SIG-M5 (cell line): ENCODE measurements at places on chromosomes 6 and 20.

DNA sequence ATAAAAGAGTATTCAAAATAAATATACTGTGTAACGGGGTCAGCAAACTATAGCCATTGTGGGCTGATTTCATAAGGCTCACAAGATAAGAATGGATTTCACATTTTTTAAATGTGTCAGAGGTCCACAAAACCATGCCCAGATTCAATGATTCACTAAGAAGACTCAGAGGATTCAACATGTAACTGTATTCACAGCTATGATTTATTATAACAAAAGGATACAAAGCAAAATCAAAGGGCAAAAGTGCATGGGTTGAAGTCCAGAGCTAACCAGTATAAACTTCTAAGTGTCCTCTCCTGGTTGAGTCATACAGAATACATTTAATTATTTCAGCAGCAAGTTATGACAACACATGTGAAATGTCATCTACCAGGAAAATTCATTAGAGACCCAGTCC is 49.2 kb downstream of the TBC1D32 start:
- no peak for DNase-seq

DNA sequence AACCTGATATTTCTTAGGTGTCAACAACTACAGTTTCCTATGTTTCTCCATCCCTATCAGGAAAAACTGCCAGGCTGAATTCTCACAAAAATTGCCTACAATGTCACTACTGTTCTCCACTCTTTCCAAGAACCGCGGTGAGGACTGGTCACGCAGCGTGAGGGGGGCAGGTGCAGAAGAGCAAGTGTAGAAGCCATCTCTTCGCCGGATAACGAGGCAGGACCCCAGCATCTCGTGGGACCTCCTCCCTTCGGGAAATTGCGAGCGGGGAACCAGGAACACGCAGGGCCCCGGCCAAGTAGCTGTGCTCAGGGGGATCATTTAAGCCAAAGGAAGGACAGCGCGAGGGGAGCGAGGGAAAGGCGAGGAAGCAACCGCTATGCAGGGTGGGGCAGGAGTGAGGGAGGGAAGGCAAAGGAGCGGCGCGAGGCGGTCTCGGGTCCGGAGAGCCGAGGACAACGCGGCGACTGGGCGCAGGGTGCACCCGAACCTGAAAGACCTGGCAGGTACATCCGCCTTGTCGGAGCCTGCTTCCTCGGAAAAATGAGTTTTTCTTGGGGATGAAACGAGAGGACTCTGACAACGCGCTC is 559 bp downstream of the APMAP start:
- DNase-seq, result no peak

- no peak for DNase-seq
Observed at GRCh38 chr6:110042670-110043296, 64.7 kb downstream of the GPR6 start.

DNA sequence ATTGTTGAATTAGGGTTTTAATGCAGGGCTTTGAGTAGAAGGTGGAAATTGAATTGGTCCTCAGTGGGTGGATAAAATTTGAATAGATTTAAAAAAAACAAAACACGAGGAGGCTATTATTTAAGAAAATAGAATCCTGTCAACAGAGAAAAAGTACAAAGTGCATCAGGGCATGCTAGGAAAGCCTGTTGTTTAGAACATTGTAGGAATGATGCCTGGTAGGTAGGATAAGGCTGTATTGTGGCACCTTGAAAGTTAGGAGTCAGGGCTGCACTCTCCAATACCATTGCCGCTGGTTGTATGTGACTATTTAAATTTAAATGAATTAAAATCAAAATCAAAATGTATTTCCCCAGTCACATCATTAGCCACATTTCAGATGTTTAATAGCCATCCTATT is 363.9 kb downstream of the UTRN start:
- DNase-seq, result no peak

- no peak for DNase-seq
Observed at GRCh38 chr20:43658069-43658722, 8.7 kb upstream of the MYBL2 start.

DNA sequence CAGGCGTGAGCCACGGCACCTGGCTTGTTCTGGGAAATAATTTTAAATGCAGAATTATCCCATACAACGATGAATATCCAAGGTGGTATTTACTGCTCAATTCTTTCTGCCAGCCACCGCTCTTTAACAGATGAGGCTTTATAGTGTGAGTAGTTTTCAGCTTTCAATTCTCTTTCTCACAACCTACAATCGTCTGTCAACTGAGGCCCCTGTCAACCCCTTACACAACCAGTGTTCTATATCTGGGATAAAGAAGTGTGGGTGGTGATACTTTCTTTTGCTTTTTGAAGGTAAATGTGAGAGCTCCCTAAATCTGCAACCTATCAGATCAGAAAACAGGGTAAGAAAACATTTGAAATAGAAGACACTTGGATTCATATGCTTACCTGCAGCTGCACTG is 22.5 kb downstream of the STAU1 start:
- no peak for DNase-seq

GRCh38 chr20:46627234-46627633 is 24.0 kb downstream of the SLC13A3 start:
- DNase-seq, result no peak

- no peak for DNase-seq
Observed at GRCh38 chr6:56046576-56046975, 171.2 kb upstream of the BMP5 start.

GRCh38 chr20:62137478-62138203 is 5.6 kb downstream of the PSMA7 start:
- no peak for DNase-seq

DNA sequence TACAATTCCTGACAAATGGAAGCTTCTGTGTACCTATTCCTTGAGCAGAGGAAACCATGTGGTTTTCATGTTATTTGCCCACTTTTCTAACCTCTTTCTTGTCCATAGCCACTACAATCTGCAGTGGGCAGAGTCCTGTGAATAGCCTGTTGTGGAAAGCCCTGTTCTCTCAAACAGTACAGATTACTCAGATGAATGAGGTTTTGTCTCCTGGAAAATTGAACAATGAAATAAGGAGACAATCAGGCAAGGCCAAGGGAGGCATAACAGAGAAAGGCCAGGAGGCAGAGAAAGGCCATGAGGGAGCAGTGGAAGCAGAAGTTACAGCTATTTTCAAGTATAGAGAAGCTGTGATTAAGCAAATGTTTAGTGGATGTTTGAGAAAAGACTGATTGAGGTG is 189.3 kb downstream of the GRIK2 start:
- no peak for DNase-seq

DNA sequence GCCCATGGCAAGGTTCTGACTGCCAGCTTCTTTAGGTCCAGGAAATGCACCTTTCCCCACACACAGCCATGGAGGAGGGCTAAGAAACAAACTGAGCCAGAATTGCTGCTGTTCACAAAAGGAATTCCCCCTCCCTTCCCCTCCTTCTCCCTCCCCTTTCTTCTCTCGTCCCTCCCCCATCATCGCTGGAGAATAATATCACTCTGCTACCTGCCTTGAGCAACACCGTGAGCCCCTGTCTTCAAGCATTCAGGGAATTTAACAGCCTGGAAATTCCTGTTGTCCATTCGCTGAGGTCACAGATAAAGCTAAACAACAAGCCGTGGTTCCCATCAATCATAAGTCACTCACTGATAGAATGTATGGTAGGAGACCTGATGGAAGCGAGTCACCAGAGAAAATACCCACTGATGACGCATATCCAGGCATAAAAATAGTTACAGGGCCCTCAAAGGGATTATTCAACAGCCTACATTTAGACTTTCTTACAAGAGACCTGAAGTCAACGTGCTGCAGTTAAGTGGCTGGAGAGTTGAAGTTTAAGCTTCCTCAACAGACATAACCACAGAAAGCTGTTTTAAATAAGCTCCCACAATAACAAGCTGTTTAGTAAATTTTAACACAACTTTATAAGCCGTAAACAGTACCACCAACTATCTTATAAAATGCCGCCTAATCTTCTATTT is 59.7 kb downstream of the HIVEP2 start:
- no peak for DNase-seq

- no peak for DNase-seq
Observed at GRCh38 chr20:53296451-53297153, 297.0 kb downstream of the ZNF217 start.

DNA sequence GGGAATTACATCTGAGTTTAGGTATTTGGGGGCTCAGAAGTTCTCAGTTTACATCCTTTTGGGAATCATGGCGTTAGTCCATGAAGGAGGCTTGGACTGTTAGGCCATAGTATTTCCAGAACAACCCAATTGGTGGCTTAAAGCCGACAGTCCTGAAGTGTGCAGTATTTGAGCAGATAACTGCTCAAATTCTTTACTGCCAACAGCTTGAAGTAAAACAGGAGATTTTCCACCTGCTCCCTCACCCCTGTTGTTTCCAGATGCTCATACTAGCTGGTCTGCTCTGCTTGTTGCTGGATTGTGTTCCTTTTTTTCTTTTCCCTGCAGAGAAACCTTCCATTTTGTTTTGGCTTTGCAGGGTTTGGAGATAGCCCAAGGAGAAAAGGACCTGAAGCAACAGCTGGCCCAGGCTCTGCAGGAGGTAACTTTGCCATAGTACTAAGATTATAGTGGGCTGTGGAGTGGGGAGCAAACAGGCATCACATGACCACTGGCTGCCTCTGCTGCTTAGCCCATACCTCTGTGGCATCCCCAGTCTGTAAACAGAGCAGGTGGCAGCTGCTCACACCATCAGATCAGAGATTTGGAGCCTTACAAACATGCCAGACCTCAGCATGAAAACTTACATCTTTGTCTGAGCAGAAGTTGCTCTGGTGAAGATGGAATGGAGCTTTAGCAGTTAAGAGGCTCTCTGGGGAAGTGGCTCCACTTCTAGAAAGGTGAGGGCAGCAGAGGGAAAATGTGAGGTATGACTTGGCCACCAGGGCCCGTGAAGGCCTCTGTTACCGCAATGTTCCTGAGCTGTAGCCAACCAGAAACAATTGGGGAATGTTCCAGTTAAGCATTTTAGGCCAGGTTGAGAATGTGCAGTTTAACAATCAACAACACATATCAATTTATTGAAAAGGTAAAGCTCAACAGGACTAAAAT is 17.6 kb downstream of the RNF8 start:
- DNase-seq, result no peak

DNA sequence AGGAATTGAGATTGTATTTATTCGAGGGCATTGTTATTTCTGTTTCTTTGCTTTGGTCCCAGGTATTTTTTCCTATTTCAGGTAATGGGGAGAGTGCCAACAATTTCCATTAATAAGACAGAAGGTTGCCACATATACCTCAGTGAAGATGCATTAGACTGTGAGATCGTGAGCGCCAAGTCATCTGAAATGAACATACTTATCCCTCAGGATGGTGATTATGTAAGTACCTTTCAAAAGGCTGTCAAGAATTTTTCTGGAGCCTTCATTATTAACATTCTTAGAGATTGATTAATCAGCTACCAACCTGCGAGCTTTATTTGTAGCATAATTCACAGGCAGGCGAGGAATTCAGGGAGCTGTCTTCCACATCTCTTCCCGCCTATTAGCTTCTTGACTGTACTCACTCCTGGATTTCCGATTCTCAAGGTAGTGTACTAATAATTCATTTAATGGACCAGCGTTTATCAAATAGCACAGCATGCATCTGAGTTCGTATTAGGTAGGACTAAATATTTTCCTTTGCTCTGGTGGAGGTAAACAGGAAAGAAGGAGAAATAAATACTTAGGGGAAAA is 48.6 kb upstream of the FAM8A1 start:
- no peak for DNase-seq

DNA sequence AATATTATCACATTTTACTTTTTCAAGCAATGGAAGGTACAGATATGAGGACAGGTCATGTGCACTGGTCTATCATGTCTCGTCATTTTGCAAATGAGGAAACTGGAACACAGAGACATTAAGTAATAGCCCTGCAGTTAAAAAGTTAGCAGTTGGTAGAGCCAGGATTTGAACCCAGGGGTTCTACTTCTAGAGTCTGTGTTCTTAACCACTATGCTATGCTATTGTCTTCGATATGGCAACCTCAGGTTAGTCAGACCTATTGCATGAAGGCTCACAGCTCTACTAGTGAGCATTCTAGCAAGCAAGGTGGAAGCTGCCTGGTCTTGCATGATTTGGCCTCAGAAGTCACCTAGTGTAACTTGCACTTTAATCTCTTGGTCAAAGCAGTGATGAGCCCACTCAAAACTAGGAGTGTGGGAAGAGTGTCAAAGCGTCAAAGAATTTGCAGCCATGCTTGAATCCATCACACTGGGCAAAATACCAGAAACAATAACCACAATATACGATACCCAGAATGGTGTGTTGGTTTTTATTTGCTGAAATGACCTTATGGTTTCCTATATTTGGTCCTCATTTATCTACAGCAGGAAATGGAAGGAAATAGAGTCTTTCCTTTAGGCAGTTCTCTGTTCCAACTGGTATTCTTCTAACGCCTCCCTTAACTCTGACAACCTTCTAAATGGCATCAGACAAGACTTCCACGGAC is 20.4 kb upstream of the BMP2 start:
- no peak for DNase-seq

- DNase-seq, result no peak
Observed at GRCh38 chr6:8082954-8083858, 19.0 kb upstream of the BLOC1S5 start.

GRCh38 chr20:34403908-34404307 is 40.8 kb downstream of the ITCH start:
- no peak for DNase-seq

DNA sequence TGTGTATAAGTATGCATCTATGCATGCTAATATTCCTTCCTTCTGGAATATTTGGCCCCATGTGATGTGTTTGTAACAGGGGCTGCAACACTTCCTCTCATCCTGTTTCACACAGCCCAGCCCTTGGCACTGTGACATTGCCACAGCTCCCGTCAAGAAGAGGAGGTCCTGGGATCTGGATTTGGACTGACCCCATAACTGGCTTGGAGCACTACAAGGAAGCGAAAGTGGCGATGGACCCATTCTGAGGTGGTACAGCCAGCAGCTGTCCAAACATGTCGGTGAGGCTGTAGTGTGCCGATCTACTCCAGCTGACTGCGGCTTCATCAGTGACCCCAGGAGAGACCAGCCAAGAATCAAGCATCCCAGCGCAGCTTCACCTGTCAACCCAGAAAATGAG is 18.2 kb downstream of the SYNDIG1 start:
- no peak for DNase-seq

- no peak for DNase-seq
Observed at GRCh38 chr20:9068233-9068801, 570 bp upstream of the PLCB4 start.

GRCh38 chr20:32495949-32496348 is 89.2 kb downstream of the NOL4L start:
- DNase-seq, result no peak

GRCh38 chr6:77034161-77034560 is 429.1 kb downstream of the HTR1B start:
- no peak for DNase-seq

- DNase-seq, result no peak
Observed at GRCh38 chr20:37353285-37353849, 7.4 kb downstream of the SRC start.

DNA sequence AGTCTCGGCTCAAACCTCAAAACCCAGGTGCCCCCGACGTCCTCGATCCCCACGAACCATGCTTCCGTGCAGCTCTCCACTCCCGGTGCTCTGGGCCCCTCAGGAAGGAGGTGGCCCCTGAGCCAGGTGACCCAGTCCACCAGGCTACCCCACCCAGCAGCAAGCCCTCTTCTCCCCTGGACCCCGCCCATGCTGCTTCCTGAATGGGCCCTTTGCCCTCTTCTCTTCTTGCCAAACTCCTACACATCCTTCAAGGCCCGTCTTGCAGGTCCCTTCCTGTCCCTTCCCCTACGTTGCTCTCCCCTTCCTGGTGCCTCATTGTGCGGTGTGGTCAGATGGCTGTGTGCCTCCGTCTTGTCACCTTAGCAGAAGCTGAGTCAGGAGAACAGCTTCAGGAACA is 3.4 kb upstream of the GATA5 start:
- no peak for DNase-seq
